ENCODE measurements at places on chromosomes 7 and 10.

GRCh38 chr10:104750291-104750690 is 109.2 kb downstream of the SORCS3 start:
- no peak for DNase-seq

GRCh38 chr7:20164425-20165145 is 52.6 kb downstream of the MACC1 start:
- no peak for DNase-seq

DNA sequence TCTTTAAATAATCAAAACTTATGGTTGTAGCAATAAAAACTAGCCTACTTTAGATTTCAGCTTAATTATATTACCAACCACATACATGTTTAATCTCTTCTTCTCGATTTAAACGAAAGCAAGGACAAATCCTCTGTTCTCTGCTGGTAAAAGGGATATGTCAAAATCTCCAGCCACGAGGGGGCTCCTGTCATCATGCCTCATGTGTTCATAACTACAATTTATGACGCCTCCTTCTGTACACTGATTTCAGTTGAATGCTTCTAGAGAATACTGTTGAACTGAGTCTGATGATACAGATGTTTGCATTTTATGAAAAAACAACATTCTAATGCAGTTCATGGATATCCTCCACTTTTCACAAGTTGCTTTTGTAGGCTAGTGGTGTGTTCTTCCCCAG is 220.0 kb upstream of the DPP6 start:
- no peak for DNase-seq

DNA sequence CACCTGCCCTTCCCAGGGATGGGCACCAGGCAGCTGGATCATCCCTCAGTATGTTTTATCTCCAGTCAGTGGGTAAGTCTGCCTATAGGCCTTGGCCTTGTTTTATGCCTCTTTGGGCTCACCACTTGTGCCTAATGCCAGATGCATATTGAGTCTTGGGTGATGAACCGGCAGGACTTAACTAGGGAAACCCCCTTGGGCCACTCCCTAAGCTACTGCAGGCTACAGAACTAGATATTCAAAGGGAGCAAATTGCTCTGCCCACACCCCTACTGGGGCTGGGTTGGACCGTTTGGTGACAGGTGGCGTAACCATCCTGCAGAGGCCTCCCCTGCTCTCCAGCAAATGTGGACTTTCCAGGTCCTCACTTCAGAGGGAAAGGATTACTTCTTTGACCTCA is 115.7 kb upstream of the GDF10 start:
- no peak for DNase-seq

- no peak for DNase-seq
Observed at GRCh38 chr7:36490419-36490830, 100.8 kb downstream of the ANLN start.

GRCh38 chr10:78044699-78045098 is 11.0 kb downstream of the RPS24 start:
- DNase-seq: no peak

DNA sequence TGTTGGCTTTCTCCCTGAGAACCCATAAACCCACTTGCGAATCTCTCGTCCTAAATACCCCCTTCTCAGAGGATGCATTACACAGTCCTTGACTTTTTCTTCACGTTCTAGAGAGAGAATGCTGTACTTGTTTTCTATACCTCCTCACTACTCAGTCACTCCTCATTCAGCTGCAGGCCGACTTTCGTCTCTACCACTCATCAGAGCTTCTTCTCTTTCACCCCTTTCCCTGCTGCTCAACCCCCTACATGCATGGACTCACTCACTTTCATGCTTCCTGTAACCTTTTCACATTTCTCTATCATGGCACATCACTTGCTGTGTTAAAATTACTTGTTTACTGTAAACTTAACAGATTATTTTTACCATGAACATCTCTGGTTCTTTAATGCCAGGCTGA is 19.8 kb downstream of the MDFIC start:
- no peak for DNase-seq

DNA sequence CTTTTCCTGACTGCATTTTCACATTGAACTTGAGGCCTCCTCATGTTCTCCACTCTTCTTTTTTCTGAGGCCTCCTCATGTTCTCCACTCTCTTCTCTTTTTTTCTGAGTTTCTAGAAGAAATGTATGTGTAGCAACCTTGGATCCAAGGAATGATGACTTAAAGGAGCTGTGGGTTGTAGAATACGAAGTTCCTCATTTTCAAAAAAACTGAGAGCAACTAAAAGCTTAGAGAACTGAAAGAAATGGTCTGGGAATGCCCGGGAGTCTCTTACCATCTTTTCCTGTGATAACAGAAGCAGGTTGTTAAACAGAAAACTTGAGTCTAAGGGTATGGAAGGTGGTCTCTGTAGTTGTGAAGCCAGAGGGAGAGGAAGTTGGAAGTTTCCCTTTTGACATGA is 32.8 kb downstream of the MRPS33 start:
- no peak for DNase-seq

DNA sequence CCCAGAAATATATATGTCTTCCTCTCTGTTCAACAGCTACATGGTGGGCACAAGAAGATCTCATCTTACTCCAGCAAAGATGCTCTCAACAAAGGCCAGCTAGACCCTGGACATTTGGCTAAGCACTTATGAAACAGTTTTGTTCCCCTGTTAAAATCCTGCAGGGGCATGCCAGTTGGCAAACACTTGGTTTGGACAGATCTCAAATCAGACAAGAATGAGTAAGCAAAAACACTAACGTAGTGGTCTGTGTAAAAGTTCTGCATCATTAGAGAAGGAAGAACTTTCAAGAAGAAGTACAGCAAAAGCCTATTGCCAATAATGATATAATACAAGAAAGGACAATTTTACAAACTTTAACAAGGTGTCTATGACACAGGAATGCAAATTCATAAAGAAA is 125.6 kb downstream of the CALN1 start:
- no peak for DNase-seq

DNA sequence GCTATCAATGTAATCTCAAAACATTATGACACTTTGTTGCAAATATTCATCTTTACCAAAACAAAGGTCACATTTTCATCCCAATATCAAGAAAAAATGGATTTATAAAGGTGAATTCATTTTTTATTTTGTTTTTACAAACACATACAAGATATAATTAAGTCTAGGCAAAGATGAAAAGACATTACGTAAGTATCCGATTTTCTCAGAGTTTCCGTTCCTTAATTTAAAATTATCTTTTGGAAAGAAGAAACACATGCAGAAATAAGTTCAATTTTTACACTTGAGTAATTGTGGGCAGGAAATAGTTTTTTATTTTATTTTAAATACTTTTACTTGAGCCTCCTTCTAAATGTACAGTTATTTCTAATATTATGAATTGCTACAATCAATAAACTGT is 24.6 kb downstream of the RTKN2 start:
- no peak for DNase-seq

- no peak for DNase-seq
Observed at GRCh38 chr7:913736-914520, 37.6 kb downstream of the GET4 start.

DNA sequence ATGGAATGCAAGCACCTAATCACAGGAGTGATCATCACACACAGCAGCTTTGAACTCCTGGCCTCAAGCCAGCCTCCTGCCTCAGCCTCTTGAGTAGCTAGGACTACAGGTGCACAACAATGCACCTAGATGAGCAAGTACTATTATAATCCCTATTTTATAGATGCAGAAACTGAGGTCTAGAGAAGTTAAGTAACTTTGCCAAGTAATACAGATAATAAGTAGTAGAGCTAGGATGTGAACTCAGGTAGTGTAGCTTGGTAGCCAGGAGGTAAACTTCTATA is 33.7 kb downstream of the DNAJC12 start:
- DNase-seq: no peak

DNA sequence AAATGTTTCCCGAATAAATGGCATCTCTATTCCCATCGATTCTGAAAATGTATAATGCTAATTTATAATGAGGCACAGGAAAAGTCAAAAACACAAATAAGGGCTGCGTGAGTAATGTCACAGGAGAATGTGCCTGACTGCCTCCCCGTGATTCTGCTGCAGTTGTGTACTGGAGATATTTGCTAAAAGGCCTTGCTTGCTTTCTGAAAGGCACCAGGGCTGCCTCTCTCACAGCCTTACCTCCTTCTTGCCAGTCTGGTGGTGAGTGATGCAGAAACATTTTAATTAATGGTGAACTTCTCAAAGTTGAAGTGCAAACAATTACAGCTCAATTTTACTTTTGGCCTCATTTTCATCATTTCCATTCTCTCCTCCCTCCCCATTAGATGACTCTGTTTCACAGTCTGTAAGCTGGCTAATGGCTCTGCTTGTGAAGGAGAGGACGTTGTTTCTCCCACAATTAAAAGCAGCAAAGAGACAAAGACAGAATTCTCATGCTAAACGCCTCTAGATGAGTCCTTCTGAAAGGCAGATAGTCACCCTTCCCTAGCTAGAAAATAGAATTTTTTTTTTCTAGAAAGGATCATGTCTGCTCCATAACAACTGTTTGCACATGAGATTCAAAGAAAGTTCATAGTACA is 377.6 kb downstream of the MDFIC start:
- DNase-seq: no peak

DNA sequence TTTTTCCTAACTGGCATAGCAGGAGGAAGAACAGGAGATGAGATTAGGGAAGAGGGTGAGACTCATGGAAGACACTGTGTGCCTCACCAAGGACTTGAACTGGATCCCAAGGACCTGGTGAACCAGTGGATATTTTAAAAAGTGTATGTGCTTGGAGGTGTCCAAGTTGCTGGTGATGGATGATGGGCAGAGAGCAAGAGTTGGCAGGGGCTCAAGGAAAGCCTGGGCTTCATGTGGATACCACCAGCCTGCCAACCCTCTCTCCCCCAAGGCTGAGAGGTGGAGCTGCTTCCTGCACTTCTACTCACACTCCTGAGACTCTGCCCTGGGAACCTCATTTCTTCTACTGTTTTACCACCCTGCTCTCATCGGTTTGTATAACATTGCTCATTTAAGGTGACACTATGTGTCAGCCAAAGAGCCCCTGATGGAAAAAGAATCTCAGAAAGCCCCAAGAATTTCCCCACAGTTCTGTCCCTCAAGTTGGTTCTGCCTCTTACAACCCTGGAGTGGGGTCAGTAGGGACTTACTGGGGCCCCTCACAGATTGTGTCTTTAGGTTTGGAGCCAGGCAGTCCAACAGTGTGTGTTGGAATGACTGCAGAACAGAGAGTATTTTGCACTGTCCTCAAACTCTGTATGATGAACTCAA is 56.2 kb upstream of the PDCD4 start:
- no peak for DNase-seq

DNA sequence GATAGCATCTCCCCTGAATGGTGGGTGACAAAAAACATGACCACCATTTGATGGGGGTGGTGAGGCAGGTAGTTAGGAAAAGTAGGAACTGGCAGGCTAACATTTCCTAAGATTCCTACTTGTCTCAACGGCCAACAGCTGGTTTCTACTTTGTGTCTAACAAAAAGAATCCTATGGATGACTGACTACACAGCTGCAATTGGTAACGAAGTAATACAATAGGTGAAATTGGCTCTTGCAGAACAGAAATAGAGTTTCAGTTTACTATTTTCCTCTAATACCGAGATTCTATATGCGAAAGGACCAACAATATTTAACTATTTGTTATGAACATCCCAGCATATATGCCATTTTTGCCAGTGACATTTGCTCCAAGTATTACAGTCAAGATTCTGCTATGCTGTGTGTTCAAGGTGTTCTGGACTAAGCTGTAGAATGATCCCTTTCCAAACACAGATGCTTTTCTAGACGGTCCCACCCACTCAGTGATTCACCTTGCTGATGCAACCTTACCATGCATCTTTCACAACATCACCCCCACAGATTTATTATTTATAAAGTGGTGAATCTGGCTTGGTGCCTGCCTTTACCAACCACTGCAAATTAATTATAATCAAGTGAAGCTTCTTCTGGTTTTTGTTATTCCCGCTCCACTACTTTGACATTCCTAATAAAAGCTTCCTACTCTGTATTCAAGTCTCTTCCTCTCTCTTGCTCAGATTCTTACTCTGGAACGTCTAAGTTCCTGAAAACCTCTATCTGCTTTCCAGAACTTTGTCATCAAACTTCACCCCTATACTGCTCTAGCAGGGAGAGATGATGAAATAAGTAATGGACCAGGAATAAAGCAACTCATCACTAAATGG is 16.8 kb downstream of the BBIP1 start:
- DNase-seq: no peak

DNA sequence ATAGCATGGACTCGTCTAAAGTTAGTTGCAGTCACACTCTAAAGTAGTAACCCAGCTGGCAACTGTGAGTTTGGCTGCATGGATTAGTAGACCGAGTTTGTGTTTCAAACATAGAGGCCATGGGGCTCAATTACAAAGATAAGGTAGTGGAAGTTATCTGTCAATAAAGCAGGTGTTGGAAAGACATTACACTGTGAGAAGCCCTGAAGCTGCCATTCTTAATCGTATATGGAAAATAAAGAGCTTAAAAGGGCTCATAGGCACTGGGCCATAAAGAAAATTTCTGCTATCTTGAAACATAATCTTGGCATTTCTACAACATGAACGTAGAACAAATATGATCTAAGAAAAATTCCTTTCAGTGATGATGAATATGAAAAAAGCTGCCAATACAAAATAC is 837.7 kb downstream of the REEP3 start:
- no peak for DNase-seq

DNA sequence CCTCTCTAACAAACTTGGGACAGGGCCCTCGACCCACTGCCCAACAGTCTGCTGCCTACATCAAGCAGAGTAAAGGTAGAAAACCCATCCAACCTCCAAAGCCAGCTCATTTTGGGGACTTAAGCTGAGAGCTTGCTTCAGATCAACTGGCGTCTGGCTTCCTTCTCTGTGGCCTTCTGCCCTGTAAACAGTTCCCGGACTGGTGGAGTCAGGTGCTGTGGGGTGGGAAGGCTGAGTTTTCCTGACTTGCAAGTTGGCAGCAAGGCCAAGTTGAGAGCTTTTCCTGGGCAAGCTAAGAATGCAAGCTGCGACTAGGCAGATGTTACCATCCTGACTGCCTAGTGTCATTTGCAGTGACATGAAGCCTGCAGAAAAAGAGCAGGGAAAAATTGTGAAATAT is 3.7 kb downstream of the GALNT17 start:
- DNase-seq: no peak

- no peak for DNase-seq
Observed at GRCh38 chr10:93703066-93703465, 674 bp upstream of the FRA10AC1 start.

DNA sequence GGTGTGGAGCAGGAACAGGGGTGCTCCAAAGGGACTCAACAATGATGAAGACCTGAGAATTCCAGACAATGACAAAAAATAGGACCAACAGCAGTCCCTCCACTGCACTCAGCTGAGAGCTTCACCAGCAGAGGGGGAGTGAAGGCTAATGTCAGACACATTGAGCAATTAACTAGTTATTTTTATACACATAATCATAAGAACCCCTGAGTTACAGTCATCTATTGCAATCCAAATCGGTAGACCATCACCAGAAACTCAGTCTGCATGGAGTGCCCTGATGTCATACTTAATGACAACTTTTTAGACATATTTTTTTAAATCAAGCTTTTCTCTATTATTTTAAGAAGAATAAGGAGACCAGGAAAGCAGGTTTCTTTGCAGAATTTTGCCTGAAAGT is 30.6 kb upstream of the IKZF1 start:
- no peak for DNase-seq
